GM13976 (cell line): ENCODE measurements at places on chromosomes 3 and 15.

DNA sequence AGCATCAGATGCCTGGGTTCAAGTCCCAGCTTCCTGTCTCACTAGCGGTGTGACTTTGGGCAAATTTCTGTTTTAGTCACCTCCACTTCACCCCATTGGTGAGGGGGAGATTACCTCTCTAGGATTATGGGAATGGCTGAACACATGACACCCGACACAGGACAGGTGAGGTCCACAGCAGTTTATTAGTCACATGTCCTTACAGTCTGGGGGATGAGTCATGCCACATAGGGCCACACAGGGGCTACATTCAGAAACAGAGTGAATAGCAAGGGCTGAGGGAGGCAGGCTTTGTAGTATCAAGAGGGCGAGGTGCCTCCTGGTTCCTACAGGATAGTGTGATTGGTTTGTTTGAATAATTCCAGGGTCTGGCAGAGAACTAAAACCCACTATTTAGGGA is 15.2 kb upstream of the ITGA11 start:
- DNase-seq, result no peak

DNA sequence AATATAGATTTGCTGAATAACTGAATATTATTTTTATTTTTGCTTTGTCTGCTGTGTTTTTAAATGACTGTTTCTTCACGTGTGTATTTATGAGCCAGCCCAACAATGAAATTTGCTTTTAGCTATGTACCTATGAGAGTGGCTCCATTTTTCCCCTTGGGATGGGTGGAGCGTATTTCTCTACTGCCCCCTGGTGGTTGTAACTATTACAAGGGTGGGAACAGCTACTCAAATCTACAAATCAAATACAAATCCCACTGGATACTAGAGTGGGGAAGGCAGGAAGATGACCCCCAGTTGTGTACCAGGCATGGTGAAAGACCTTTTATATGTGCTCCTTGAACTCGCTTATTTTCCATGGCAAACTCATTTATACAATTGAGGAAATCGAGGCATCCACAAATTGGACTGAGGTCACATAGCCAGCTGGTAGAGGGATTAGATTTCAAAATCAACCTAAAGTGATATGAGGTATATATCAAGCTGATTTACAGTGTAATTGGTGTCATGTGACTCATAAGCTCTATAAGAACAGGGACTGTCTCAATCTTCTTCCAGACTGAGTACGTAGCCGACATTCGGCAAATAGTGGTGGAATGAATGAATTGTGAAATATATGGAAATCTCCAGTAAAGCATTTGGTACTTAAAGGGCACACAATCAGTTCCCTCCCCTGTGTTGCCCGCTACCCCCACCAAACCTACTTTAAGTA is 69.5 kb upstream of the VEPH1 start:
- peak; percentile 42 for DNase-seq

- no peak for DNase-seq
Measured at GRCh38 chr15:81813215-81813614, 232.6 kb downstream of the MEX3B start.

GRCh38 chr3:195032106-195032759 is 238.7 kb downstream of the XXYLT1 start:
- no peak for DNase-seq

- DNase-seq, result no peak
Measured at GRCh38 chr3:99330281-99330680, 308.1 kb upstream of the COL8A1 start.

DNA sequence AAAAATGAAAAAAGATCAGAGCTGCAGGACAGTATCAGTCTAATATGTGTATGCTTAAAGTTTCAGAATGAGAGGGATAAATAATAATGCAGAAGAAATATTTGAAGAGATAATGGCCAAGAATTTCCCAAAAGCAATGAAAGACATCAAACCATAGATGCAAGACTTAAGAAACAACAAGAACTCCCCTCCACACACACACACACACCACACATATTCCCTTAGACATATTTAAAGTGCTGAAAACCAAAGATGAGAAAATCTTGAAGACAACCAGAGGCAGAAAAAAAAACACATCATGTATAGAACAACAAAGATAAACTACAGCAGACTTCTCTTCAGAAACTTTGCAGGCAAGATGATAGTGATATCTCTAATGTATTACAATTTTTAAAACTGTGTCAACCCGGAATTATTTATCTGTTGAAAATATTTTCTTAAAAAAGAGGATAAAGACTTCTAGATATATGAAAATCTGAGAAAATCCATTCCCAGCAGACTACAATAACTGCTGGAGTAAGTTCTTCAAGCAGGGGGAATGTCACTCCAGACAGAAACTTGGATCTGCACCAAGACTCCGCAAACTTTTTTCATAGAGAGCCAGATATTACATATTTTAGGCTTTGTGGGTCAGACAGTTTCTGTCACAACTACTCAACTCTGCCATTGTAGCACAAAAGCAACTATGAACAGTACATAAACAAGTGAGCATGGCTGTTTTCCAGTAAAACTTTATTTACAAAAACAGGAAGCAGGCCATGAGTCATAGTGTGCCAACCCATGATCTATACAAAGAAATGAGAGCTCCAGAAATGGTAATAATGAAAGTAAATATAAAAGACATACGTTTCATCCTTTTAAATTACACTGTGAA is 223.4 kb upstream of the CGNL1 start:
- no peak for DNase-seq
